ENCODE measurements at places on chromosomes 6 and 20.

GRCh38 chr6:81326881-81327561, 425.5 kb downstream of the TENT5A start:
- no peak for DNase-seq

DNA sequence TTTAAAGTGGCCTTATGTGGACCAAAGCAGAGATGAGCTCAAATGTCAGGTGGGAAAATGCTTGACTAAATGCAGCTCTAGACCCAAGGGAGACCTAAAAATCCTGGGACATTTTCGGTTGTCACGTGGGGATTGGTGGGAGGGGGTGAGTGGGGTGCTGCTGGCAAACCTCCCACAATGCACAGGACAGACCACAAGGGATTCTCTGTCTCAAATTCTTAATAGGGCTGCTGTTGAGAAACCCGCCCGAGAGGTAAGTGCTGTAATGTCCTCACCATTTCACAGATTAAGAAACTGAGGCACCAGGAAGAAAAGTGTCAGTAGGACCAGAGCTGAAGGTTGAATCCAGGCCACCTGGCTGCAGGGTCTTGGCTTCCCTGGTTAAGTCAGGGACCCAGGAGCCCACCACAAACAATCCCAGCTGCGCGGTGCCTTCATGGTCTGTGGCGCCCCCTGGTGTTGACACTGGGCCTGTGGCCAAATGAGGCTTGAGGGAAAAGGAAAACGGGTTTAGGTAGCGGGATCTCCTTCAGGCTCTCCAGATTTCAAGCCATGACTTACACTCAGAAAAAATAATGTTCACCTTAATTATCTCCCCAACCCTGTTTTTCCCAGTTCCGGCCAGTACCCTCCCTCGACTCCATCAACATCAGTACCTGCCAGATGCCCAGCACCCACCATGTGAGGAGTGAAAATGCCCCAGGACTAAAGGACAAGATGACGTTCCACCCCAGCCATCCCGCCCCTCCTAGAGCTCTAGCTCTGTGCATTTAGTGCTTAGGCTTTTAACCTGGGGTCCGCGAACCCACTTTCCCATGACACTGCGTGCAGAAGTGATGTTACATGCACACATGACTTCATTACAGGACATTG, 7.2 kb downstream of the HLA-G start:
- DNase-seq: no peak

DNA sequence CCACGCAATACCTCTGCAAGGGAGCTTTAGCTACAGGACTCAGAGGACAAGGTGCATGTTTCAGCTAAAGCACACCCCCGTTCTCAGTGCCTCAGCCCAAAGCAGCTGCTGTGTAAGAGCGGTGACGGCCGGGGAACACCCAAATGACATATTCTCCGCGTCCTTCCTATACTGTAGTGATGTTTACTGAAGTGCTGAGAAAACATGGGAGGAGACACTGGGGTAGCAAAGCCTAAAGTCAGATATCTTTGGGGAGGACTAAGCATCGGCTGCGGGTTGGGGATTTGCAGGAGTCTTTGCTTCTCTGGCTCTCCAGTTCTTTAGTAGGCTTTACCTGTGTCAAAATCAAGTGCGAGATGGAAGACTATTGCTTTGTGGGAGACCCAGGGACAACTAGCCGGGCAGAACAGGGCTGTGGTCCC, 1.7 kb downstream of the SLC22A23 start:
- DNase-seq: peak; percentile 68

DNA sequence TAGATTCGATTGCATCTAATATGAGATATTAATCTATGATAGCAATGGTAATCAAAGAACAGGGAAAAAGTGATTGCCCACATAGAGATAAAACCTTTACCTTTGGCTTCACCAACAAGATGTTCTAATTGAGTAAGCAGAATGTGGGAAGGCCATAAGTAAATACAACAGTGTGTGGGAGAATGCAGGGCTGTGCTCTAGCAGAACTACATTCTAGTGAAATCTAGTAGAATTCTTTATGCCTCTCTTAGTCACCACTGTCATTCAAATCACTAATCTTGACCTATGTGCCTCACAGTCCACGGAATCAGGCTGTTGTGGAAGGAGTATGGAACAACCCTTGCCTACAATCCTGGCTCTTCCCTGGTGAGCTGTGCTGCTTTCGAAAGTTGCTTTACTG, 30.4 kb upstream of the MCM9 start:
- no peak for DNase-seq

GRCh38 chr20:16005021-16005914, 568.0 kb downstream of the KIF16B start:
- DNase-seq: peak; percentile 42

DNA sequence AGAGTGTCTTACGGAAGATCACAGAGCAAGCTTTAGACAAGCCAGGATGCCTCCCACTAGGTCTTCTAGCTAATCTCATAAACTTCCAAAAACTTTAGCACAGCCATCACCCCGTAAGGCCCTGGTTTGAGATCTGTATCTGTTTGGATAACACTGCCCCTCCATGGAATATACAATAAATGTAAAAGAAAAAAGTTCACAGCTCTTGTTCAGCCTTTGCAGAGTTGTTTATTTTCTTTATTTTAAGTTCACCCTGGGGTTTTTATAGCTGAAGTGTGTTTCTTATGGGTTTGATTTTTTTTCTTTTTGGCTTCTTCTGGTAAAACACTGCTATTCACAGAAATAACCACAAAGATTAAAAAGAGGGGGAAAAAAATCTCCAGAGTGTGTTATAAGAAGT, 125.6 kb downstream of the EYA2 start:
- DNase-seq: no peak

- DNase-seq: no peak
Measured at GRCh38 chr6:47524136-47524845, 46.7 kb downstream of the CD2AP start.

- no peak for DNase-seq
Measured at GRCh38 chr20:53570446-53571276, 23.0 kb downstream of the ZNF217 start.

DNA sequence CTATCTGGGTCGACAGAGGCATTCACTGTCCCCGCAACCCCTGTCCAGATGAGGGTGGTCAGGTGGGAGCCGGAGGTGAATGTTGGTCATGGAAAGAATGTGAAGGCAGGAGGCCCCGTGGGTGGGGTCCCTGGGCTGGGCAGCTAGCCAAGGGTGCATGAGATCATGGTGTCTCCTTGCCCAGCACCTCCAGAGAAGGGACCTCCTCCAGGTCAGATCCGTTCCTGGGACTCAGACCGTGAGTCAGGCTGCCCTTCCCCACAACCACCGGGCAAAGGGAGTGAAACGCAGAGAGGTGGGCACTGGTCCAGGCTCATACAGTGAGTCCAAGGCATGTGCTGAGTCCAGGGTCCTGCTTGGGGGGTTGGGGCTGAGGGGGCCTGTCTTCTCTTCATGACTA, 3.5 kb downstream of the FOXS1 start:
- no peak for DNase-seq

- DNase-seq: no peak
Measured at GRCh38 chr6:13372688-13373487, 44.6 kb upstream of the TBC1D7 start.

DNA sequence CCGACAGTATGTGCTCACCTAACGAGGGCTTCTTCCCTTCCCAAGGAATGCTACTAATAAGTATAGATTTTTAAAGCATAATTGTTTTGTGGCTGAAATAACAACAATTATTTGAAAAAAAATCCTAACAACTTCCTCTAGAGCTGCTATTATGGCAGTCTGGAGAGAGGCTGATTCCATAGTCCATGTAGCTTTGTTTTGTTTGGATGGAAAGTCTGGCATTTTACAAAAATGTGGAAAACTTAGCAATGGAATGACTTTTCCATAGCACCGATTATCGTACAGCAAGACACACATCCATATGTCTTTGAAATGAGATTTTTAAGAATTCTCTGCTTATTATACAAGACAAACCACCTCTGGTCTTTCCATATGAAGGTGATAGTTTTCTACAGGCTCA, 252.4 kb upstream of the TAB2 start:
- DNase-seq: no peak

DNA sequence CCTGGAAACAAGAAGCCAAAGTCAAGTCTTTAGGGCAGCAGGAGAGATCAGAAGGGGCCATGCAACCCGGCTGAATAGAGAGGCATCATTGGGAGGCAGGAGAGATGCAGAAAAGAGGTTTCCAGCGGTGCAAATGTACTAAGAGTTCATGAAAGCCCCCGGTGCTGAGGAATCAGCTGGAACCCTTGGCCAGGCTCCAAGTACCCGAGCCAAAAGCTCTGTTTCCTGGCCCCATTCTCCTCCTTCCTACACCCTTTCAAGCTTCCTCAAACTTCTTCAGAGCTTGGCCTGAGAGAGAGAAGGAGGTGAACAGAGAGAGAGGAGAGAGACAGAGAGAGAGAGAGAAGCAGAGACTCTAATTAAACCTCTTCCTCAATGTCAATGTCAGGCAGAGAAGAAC, 433.5 kb downstream of the PRKN start:
- DNase-seq: no peak

GRCh38 chr6:146420255-146420654, 123.4 kb upstream of the RAB32 start:
- no peak for DNase-seq

GRCh38 chr20:33791959-33792597, 19.1 kb upstream of the CHMP4B start:
- DNase-seq: no peak

DNA sequence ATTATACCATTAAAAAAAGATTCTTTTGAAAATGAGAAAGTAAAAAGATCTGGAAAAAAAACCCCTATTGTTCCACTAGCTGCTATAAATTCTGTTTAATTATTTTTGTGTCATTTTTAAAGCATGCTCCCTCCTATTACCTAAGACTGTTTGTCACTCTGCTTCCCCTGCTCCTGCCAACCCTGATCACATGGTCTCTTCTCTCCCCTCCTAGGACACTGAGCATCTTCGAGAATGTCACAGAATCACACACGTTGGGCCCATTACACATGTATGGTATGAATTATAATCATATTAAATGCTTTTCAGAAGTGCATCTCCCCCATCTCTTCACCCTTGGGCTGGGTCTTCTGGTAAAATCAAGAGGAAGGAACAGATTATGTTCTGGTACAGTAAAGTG, 6.2 kb downstream of the SNAP91 start:
- no peak for DNase-seq

DNA sequence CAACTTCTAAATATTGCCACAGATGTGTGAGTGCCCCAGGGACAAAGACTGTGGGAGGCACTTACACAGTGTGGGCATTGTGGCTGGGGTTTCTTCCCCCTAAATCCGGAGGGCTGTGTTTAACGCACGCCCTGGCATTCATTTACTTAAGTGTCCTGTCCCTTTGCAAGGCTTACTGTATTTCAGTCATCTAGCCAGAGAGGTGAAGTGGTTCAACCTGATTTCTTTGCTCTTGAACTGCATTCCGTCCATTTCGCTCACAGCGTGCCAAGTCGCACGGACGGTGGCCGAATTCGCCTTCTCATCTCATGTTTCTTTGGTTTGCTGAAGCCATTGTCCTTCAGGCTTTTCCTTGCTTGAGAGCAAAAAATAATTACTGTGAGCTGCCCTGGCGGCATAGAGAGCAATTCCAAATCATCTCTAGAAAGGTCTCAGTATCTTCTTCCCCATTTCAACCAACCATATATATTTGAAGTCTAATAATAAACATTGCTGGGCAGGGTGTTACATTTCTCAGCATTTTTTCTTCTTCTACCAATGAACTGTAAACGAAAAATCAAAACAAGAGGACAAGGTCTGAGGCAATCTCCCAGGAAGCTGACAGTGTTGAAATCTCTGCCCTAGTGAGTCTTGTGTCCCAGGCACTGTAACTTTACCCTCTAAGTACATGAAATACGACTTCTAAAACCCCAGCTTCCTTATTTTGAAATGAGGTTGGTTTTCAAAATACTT, 16.9 kb downstream of the SYTL3 start:
- no peak for DNase-seq

DNA sequence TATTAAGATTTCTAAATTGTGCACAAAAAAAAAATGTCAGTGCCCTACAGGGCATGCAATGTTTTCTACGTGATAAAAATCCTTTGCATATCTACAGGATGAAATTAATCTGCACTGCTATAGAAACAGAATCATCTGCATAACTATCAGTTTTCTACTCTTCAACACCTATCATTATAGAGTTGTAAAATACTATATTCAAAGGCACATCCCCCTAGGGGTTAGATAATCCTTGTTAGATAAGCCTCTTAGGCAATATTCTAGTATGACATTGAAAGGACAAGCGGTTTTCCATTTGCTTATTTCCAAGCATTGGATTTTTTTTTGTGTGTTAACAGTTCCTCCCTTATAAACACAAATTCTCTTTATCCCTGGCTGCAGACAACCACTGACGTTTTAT, 98.7 kb upstream of the LAMA2 start:
- DNase-seq: no peak

- DNase-seq: no peak
Measured at GRCh38 chr20:43906505-43907034, 8.1 kb upstream of the TOX2 start.

DNA sequence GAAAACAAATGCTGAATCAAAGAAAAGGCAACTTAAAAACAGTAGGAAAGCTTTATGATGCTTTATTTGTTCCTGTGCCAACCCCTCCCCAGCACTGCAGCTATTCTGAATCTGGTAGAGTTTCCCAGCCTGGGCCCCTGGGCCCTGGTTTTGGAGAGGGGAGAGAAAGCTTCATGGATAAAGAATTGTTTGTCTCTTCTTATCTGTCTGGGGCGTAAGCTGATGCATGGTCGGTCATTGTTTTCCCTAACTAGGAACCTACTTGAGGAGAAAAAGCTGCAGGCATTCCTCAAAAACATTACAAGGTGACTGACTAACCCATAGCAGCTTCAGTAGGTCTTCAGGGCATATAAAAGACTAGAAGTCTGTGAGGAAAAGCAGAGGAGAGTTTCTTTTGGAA, 758.1 kb upstream of the EPHA7 start:
- no peak for DNase-seq

- no peak for DNase-seq
Measured at GRCh38 chr20:62652894-62653305, 10.6 kb downstream of the SLCO4A1 start.

GRCh38 chr6:71079677-71080076, 122.8 kb upstream of the B3GAT2 start:
- no peak for DNase-seq

DNA sequence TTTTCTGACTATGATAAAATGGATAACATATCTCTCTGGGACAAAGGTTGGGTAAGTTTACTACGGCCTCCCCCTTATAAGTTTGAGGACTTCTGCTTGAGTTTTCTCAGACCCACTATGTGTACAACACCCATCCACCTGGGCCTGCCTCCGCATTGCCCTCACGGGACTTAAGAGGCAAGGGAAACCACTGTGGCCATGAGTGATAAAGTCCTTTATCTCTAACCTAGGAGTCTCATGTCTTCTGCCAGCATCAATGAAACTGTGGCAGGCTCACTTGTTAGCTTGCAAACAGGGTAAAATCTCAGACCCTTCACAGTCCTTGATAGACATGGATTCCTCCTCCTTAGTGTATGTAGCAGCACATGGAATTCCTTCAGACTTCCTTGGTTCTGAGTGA, 173.4 kb upstream of the MYLIP start:
- no peak for DNase-seq

All from spinal cord (tissue), 10 donors.